Central memory CD8-positive, alpha-beta T cell (primary cell): ENCODE measurements at places on chromosomes 5 and 9.

- DNase-seq, result no peak
Measured at GRCh38 chr5:43227655-43228054, 35.6 kb downstream of the NIM1K start.

DNA sequence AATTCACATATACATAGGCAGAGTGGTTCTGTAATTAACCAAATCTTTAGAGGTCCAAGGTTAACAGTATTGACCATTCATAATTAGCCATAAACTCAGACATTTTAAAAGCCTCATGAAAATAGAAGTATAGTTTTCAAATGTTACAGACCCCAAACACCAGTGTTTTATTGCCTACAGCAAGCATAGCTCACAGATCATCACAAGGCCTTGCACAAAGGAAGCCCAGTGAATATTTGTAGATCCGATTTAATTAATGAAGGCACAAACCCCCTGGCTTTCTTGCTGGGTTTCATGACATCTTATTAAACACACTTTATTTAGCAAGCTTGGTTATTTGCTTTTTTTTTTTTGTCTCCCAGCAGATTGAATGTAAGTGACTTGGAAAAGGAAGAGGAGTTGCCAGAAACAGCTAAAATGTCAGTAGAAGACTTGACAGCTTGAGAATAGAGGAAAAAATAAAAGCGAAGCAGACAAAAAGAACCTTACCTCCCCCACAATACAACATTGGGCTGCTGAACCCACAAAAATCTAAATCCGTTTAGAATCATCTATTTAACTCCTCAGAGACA lies 283.9 kb upstream of the TNC start:
- no peak for DNase-seq

- DNase-seq, result no peak
Measured at GRCh38 chr5:160479926-160480325, 58.3 kb downstream of the PTTG1 start.

GRCh38 chr5:40309851-40310250 lies 369.9 kb upstream of the PTGER4 start:
- no peak for DNase-seq

DNA sequence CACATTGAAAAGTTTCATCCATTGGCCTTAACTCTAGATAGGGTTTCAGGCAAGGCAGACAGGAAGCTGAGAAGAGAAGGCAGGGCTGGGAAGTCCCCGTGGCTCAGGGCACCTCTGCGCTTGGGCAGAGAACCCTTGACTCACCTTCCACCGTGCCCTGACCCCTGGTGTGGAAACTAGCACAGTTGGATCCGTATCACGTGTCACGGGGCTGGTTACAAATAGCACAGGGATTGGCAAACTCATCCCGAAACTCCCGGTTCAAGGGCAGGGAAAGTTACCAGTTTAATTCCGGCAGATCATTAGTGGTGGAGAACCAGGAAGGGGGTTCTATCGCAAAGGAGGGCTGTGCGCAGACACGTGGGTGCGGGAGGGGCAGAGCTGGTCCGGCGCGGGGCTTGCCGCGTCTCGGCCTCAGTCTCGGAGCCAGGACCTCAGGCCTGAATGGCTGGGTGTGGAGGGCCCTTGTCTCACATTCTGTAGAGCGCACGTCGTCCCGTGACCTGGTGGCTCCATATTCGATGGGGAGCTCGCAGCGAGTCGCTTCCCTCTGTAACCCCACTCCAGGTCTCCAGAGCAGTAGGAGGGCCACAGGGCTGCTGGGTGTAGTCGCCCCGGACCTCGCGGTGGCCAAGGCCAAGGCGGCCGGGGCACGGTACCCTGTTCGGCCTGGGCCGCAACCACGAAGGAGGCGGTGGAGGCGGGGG lies 771 bp upstream of the TMEM171 start:
- no peak for DNase-seq

DNA sequence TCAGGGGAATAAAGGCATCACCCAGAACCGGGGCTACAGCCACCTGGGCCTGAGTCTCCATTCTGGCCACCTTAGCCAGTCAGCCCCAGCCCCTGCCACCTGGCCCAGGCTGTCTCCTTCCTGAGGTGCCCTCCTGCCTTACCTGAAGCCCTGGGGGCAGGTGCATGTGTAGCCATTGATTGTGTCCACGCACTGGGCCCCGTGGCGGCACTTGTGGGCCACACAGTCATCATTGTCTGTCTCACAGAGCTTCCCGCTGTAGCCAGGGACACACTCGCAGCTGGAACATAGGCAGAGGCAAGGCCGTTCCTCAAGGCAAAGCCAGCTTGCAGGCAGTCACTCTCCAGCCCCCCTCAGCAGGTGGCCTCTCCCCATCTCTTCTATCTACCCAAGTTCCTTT lies 107.7 kb upstream of the PANK3 start:
- DNase-seq, result no peak

DNA sequence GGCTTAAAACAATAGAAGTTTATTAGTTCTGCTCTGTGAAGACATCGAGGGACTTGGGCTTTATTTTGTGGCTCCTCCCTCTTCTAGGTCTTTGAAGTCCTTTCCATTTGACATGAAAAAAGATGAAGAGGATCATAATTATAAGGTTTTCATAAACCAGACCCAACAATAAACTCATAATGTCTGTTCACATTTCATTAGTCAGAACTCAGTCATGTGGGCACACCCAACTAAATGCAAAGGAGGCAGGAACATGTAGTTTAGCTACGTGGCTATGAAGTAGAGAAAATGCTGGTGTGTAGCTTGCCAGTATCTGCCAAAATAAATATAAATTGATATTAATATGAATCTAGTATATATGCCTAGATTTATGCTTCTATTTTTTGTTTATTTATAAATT lies 393.9 kb upstream of the C9orf72 start:
- DNase-seq, result no peak

DNA sequence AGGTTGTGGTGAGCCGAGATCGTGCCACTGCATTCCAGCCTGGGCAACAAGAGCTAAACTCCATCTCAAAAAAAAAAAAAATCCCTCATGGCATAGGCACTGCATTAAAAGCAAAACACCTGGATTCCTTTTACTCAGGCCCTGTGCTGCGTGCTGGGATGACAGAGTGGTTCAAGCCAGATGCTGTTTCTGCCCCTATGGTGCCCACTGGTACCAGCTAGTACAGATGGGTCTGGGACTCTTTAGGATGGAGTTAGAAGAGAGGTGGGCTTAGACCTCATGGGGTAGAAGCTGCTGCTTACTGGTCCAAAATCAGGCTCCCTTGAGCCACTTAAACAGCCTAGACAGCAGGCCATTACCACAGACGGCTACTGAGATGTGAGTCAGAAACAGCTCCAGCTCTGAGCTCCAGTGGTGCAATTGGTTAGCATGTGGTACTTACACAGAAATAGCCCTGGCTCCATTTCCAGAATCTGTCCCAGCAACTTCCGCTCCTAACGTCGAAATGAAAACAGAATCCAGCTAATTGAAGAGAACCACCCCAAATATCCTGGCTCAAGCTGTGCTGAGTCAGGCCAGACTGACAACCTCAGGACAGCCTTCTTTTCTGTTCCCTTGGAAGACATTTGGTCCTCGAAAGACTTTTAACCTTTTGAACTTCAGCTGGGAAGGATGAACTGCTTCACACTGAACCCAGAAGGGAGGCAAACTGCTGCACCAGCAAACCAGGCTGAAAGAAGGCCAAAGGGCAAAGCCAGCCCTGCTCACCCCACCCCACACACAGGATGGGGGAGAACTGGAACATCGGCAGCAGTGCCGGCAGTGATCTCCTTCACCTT lies 15.5 kb downstream of the C5orf15 start:
- DNase-seq, result no peak

DNA sequence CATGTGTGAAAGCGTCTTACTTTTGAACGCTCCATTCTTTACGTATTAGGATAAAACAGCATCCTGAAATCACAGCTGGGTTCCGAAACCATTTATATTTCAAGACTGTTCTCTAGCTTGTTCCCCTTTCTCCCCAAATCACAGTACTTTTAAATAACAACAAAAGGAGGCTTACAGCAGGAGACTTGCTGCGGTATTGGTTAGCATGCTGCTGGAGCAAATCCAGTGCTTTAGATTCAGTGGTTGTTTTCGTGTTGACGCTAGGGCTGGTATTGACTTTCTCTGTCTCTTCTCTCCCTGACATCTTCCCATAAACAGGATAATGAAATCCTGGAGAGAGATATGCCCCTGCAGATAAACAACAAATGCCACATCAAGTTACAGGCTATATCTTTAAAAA lies 103.1 kb downstream of the ZNF608 start:
- no peak for DNase-seq

- DNase-seq, result no peak
Measured at GRCh38 chr5:138872841-138873465, 2.2 kb downstream of the LRRTM2 start.

DNA sequence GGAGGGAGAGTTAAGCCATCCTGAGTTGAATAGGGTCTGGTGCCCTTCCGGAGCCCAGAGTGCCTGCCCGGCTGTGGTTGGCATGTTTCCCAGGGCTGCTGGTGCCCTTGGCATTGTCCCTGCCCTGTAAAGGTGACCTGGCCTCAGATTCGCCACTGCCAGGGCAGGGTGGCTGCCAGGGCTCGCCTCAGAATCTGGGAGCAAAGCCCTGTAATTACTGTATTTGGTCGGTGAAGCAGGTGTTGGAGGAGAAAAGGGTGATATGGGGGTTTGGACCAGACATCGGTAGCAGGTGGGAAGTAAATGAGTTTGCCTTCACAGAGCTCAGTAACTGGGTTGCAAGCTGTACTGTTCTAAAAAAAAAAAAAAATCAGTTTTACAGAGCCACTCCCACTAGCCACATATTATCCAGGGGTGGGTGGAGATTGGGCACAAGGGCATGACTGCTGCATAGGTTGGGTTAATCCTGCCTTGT lies 47.6 kb downstream of the RGS3 start:
- no peak for DNase-seq

GRCh38 chr5:135952683-135953082 lies 2.1 kb downstream of the LECT2 start:
- no peak for DNase-seq

DNA sequence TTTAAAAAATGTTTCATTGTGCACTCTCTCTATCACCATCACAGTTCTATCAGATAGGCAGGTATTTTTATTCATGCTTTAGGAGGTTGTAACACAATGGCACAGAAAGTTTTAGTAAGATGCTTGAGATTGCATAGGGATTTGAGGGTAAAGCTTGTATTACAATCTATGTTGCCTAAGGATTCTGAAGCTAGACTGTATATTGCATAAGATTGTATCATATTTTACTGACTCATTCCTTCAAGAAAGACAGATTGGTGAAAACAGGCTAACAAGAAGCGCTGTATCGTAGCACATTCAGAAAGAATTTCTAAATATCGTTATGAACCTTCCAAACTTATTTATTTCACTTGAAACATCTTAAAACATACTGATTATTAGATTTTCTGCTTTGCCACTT lies 577.7 kb downstream of the EBF1 start:
- DNase-seq, result no peak

DNA sequence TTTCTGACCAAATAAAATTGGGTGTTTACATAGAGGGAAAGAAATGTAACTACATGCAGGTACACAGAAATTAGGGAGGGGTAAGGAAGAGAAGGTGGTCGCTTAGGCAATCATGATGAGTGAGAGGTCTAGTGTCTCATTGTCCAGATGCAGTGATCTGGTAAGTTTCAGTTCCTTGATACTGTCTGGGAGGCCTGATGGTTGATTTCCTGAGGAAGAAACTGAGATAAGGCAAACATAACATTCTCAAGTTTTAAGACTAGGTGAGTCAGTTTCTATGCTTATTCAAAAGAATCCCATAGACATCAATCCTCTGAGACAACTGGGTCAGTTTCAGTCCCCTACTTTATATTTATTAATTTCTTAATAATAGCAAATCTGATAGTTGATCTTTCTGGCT lies 843.3 kb upstream of the CDH10 start:
- no peak for DNase-seq

DNA sequence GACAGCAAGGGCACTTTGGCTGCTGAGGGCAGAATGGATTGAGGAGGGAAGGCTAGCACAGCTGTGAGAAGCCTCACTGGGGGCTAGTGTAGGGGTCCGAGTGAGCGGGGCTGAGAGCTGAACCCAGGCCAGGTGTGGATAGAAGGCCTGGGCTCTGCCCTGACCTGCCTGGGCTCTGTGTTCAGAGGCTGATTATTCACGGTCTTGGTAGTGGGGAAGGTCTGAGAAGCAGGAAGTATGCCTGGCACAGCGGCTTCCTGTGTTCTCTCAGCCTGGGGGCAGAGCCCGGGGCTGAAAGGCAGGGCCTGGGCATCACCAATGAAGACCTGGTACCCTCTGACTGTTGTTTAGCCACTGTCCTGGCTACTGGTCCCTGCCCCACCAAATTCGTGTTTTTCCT lies 136.4 kb upstream of the TBC1D2 start:
- DNase-seq, result no peak

- no peak for DNase-seq
Measured at GRCh38 chr9:128408963-128409431, 11.7 kb upstream of the CERCAM start.

DNA sequence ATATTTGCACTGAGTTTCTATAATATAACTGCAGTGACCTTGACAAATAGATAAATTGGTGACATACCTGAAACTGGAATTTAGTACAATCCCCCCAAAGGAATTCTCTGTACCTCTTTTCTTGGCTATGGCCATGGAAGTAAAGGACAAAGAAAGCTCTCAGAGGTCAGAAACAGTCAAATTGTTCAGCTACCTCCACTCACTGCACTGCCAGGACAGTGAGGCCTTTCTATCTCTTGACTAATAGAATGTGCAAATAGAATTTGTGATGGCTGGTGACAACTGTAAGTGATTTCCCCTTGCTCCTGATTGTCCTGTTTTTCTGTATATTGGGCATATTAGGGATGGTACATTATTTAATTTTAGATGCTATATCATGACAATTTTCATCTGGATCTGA lies 67.1 kb downstream of the CCDC192 start:
- DNase-seq, result no peak

- DNase-seq, result no peak
Measured at GRCh38 chr5:142364251-142365145, 39.7 kb upstream of the SPRY4 start.

DNA sequence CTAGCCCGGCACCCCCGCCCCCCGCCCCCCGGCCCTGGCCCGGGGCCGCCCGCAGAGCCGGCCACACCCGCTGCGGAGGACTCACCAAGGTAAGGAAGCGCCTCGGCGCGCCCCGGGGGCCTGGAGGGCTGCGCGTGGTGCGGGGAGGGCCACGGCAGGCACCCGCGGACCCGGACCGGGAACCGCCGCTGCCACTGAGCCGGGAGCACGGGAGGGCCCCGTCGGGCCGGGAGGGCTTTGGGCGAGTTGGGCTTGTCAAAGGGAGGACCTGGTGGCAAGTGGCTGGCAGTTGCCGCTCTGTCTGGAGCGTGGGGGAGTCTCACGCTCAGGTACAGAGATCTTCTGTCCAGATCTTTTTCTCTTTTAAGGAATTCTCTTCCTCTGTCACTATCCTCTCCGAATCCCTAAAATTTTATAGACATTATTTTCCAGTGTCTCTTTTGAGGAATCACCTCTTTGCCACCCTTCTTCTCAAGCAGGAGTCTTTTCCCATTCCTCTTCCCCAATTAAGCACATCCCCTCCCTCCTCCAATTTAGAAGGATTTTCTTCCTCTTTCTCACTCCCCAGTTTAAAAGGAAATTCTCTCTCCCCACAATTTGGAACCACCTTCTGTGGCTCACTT lies 11.3 kb upstream of the LHX2 start:
- DNase-seq, result no peak
